AG09319 (cell line): ENCODE measurements at places on chromosomes 12 and 14.

GRCh38 chr14:99143793-99144192 lies 128.2 kb downstream of the BCL11B start:
- no peak for DNase-seq

DNA sequence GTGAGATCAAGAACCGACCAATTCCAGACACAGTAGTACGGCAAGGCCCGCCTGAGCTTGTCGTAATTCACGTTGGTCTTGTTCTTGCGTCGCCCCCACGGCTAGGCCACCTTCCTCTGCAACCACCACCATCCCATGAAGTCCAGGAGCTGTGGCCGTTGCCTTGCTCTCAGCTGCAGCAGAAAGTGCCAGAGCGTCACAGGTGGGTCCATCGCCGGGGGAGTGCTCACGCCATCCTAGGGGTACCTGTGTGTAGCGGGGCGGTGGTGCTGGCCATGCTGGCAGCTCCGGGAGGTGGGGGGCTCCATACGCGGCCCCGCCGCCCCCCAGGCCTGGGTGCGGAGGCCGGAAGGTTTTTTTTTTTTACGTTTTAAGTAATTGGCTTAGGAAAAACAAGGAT lies 23.1 kb downstream of the TMEM121 start:
- no peak for DNase-seq

- DNase-seq: no peak
These were observed 130.2 kb downstream of the TSHR start for GRCh38 chr14:81085596-81085995.

- no peak for DNase-seq
These were observed 54.4 kb downstream of the ANAPC7 start for GRCh38 chr12:110349096-110349495.

GRCh38 chr12:86122846-86123468 lies 133.2 kb downstream of the MGAT4C start:
- no peak for DNase-seq

- no peak for DNase-seq
These were observed 48.5 kb upstream of the OR5AU1 start for GRCh38 chr14:21204167-21205025.

DNA sequence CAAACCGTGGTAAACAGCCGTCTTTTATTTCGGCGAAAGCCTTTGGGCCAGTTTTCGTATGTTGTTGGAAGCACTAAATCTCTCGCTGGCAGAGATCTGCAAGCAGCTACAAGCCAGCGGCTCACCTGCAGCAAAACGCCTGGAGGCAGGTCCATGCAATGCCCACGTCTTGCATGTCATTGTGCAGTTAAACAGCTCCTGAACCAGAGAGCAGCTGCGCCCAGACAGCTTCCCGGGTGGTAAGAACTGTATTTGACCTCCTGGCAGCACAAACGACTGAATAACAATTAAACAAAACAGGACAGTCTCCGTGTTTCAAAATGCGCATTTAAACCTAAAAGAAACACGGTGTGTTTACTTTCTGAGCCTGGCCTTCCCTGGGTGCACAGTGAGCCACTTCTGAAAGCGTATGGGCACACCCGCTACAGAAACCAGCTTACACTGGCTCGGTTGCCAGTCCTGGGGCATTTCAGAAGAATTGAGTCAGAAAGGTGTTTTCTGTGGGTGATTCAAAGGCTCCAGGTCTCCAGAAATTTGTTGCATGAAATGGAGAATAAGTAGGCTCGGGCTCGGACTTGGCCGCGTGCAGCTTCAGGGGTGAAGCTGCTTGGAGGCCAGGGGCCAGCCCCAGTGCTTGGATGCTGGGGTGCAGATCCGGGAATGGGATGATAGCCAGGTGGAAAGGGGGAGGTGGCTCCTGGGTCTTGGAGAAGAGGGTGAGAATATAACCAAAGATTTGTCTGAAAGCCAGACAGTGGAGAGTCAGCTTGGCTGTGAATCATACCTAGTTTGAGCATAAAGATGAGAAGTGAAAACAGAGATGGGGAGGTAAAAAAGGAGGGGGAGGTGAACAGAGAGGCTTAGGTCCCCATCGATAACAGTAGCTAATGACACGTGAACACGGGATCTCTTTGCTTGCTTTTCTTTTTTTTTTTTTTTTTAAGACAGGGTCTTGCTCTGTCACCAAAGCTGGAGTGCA lies 24.9 kb upstream of the FZD10 start:
- DNase-seq: no peak

DNA sequence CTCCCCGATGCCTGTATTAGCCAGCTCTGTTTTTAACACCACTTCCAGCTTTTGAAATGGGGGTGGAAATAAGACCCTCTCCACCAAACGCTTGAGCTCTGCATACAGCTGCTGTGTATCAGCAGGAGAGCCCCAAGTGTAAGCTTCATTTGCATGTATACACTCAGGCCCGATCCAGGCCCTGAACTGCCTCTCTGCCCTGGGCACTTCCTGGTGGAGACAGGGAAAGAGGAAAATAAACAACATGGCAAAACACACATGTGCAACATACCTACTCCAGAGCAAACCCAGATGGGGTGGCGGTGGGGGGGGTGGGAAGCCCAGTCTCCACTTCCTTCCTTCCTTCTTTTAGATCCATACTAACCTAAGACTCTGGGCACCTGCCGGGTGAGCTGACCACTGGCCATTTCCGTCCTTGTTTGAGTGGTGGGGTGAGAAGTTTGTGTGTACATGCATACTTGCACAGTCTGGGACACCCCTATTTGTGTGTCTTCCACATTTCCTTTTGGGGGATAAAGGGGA lies 55.3 kb downstream of the RBM19 start:
- DNase-seq: no peak

GRCh38 chr14:70755655-70756054 lies 53.7 kb downstream of the MAP3K9 start:
- no peak for DNase-seq
